ENCODE measurements at places on chromosomes 2 and 18.

DNA sequence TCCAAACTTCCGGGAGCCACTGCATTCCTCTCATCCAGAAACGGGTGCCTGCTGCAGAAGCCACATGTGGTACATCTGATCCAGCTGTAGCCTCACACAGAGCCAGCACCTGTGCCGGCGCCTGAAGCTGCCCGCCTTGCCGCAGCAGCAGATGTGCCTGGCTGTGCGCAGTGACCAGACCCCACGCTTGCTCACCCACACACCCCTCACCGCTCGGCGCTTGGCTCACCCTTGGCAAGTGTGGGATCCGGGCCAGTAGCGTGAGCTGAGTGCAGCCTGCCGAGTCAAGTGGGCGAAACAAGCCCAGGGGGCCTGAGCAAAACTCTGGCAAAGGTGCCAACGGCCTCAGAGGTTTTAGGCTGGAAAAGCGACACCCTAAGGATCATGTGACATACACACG is 220.1 kb upstream of the TMEFF2 start:
- DNase-seq, result no peak

DNA sequence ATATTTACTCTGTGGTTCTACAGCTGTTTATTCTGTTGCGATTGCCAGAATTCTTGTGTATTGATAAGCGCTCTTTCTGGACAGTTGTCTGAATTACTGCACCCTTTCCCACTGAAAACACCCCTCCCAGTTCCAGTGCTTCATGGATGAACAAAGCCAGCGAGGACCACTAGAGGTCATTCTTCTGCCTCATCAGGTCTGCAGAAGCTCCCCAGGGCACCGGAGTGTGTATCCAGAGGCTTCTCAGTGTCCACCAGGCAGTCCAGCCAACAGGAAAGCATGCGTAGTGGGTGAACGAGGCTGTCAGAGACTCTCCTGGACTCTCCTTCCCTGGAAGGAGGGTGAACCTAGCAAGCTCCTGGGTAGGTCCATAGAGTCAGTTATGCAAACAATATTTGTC is 40.6 kb upstream of the INHBB start:
- no peak for DNase-seq

- DNase-seq, result no peak
Measured at GRCh38 chr2:11980809-11981208, 234.4 kb downstream of the LPIN1 start.

GRCh38 chr18:31203096-31203793 is 40.6 kb upstream of the DSC1 start:
- DNase-seq, result no peak

- DNase-seq, result no peak
Measured at GRCh38 chr2:117762454-117762853, 52.0 kb upstream of the DDX18 start.

All from HFF-Myc (cell line).